Esophagus squamous epithelium (tissue), 5 donors: ENCODE measurements at places on chromosomes 1 and 21.

- DNase-seq: no peak
Observed at GRCh38 chr21:29610779-29611360, 312.1 kb downstream of the BACH1 start.

DNA sequence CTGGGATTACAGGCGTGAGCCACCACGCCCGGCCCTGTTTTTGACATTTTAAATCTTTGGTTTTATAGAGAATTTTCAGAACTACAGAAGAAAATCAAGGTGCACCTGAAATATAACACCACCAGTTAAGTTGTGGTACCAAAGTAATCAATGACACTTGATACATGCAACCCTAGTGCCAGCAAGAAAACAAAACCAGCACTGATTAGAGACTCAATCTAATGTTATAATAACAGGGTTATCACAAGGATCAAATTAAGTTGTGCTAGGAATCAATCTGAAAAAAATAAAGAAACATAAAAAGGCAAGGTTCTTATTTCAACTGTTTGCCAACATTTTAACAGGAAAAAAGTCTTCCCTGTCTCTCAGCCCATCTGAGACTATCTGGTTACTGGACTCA lies 23.8 kb downstream of the TGFBR3 start:
- DNase-seq: no peak

GRCh38 chr1:5455056-5455455 lies 537.2 kb downstream of the NPHP4 start:
- DNase-seq: no peak

GRCh38 chr1:28582248-28582615 lies 9.8 kb upstream of the RAB42 start:
- no peak for DNase-seq

- DNase-seq: no peak
Observed at GRCh38 chr1:1150100-1150499, 23.6 kb upstream of the TTLL10 start.

DNA sequence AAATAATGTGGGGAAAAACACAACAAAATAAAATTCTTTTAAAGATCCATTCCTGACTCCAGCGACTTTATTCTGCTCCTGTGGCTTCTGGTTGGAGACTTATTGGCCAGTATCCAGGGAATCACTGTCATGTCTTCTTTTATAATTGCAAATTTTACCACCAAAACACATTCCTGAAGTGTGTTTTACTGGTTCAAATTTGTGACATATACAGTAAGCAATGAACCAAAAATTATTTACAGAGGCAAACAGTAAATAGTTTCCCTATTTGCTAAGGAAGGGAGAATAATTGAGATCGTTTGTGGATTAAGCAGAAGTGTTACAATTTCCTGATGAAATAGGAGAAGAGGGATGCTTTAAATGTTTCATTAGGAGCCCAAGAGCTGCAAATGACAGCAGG lies 118.7 kb downstream of the ZNF281 start:
- no peak for DNase-seq

GRCh38 chr1:192530254-192530653 lies 45.3 kb upstream of the RGS1 start:
- DNase-seq: no peak

GRCh38 chr1:77829851-77830250 lies 50.4 kb downstream of the MIGA1 start:
- DNase-seq: no peak

DNA sequence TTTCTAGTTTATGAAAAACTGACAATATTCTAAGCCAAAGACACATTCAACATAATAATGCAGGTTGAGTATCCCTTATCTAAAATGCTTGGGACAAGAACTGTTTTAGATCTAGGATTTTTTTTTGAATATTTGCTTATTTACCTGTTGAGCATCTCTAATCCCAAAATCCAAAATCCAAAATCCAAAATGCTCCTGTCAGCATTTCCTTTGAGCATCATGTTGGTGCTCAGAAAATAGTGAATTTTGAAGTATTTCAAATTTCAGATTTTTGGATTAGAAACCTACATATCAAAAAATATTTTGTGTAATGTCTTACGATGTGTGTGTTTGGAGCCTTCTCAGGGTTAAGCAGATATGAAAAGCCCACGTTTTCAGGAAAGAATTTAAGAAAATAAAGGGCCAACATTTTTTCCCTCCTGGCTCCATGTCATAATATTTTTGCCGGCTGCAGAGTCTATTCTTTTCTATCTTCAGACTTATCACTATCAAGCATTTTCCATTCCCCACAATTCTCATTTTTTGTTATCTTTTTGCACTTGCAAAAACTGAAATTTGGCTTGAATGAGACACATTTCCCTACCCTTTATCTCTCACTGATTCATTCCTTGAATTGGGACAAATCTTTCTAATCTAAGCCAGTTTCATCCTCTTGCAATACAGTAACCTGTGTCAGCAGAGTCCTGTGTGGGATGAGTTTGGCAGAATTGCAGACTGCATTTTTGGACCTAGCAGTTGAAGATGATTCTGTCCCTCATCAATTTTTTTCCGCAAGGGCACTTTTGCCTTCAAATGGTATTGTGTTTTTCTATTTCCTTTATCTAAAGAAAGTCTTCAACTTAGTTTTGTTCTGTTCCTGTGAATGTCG lies 233.9 kb downstream of the DISC1 start:
- DNase-seq: no peak

GRCh38 chr1:6099787-6100765 lies 54.4 kb downstream of the KCNAB2 start:
- DNase-seq: no peak

DNA sequence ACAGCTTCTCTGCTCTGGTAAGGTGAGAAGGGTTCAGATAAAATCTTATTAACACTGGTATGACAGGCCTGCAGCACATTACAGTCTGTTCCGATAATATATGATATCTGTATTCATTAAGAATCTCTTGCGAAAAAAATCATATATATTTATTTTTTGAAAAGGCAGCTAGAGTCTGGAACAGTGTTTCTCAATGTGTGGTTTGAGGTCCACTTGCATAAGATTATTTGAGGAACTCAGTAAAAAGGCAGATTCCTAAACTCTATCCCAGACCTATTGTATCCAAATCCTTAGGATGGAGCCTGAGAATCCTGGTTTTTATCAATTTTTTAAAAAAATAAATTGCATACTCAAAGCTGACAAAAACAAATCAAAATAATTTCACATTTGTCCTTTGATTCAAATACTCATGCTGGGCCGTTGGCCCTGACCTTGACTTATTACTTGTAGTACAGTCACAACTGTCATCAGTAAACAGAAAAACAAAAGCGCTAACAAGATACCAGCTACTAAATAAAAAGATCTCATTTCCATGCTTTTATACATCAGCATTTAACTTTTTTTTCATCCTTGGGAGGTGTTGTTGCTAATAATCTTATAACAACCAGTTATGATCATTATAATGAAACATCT lies 60.6 kb downstream of the RGS2 start:
- no peak for DNase-seq

DNA sequence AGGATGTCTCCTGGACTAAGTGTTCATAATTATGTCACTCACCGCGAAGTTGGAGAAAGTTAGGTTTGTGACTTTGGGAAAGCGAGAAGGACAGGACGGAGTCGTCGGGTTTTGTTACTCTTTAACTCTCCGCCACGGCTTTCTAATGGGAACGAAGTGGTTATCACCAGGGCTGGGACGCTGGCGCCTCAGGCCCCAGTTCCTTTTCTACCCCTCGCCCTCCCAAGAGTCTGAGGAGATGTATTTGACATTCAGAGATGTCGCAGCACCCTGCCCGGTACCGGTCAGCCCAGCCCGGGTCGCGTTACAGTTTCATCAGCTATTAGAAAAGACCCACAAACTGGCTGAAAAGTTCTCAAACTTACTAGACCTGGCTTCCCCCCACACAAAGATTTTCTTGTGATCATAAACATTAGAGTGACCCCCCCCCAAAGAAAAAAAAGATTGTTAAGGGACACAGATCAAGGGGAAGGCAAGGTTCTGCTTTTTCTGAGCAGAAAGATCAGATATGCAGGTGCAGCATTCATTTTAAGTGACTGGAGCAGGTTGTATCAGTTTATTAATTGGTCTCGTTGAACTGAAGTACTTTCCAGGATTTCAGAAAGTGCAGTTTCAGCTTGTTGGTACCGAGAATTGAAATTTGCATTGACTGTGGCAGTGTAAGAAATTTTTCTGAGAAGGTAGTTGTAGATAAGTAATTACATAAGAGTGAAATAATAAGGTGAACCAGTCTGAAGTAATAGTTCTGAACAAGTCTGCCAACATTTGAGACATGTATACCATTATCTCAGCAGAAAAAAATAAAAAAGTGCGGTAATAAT lies 859 bp upstream of the ZBTB18 start:
- no peak for DNase-seq

GRCh38 chr1:97308131-97308530 lies 586.5 kb downstream of the PTBP2 start:
- DNase-seq: no peak

DNA sequence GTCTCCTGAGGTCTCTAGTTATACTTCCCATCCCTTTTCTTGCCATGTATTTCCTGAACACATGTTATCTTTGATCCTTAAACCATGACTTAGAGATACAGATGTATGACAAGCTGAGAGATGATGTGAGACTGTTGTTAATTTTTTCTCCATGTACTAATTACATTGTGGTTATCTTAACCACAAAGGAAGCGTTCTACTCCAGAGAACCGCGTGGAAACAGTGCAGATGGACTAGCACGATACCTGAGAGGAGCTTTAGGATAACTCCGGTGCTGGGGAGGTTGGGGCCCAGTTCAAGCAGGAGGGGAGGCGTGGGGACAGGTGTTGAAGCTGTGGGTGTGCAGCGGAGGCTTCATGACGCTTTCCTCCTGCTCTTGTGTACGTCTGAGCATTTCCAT lies 17.5 kb downstream of the PDE9A start:
- no peak for DNase-seq

DNA sequence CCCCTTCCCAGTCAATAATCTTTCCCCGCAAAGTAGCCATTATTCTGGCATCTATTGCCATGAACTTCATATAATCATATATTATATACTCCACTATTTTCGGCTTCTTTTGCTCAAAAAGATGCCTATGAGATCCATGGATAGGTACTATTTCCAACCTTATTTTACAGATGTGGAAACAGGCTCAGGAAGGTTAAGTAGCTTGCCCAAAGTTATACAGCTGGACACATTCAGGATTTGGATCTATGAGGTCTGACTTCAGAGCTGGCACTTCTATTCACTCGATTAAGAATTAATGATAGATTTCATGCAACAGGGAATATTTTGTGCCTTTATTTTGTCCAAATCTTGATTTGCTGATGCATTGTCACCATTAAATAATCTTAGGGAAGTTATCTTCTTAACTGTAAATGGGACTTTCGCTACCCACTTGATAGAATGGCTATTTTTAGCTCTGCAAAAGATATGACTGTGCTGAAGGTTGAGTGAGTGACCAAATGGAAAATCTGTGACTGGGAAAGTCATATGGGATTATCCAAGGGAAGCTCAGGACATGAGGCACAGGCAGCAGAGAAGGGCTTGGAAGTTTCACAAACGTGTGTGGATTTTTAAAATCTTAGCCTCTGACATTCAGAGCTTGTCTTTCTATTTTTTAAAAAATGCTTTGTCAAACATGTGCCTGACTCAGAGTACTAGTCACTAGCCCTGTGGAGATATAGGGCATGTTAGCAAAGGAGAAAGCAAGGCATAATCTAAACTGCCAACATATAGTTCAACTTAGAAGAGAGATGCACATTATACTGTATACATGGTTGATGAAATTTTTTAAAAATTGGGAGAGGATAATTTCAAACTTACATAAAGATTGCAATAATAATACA lies 36.5 kb downstream of the GIPC2 start:
- no peak for DNase-seq

- DNase-seq: no peak
Observed at GRCh38 chr1:85484264-85484663, 19.3 kb upstream of the DDAH1 start.

- DNase-seq: no peak
Observed at GRCh38 chr1:8015809-8016165, 10.3 kb downstream of the ERRFI1 start.

DNA sequence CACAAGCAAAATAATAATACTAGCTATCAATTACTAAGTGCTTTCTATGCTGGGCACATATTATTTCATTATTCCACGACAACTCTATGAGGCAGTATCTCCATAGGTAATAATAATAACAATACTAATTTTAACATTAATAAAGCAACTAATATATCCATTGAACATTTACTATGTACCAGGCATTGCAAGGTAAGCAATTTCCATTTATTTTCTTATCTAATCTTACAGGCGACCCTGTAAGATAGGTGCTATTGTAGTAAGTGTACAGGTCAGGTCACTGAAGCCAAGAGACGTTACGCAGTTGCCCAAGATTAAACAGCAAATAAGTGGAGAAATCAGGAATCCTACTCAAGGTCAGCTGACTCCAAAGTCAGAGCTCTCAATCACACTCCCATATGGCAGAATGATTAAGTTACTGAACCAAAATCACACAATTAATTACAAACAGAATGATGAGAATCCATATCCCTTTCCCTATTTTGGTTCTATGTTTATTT lies 198.4 kb downstream of the SLC45A1 start:
- no peak for DNase-seq

DNA sequence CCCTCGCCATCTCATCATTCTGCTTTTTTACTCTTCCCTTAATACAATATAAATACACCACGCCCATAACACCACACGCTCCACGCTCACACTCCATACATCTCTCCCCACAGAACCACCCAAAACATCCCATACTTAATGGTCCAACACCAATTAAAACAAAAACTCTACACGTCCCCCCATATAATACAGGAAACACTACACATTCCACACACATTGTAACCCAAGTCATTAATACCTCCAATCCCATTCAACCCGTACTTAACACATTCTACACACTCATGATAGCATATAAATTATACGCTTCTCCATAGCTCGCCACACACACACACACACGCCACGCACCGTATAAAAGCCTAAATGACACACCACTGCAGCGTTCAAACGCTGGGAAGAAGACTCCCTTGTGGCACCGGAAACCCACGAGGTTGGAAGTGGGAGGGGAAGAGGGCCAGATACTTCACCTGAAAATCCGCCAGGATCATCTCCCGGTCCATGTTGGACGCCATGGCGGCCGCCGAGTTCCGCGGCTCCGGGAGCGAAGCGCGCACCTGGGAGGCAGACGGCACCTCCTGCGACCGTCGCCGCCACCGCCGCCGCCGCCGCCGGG lies 659 bp downstream of the FAF1 start:
- DNase-seq: no peak

- no peak for DNase-seq
Observed at GRCh38 chr1:246775531-246776385, 51.5 kb downstream of the SCCPDH start.

GRCh38 chr1:181135437-181135731 lies 46.9 kb downstream of the IER5 start:
- DNase-seq: no peak

GRCh38 chr1:200496937-200497336 lies 87.1 kb upstream of the ZNF281 start:
- DNase-seq: no peak

DNA sequence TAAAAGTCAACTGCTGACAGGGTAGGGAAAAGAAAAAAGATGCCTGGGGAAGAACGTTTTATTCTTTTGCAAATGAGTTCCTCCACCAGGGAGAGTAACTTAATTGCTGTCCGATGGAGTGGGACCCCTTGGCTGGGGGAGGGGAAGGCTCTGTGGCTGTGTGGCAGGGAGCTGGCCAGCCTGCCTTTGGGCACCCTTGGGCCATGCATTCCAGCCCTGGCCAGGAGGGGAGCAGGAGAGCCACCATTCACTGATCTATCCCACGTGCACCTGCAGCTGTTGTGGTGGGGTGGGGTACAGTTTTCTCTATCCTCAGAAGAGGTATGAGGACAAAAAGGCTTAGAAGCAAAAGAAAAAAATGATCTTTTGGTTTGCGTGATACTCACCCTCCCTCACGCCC lies 116.9 kb downstream of the KCNK1 start:
- DNase-seq: no peak

- DNase-seq: no peak
Observed at GRCh38 chr21:27300770-27301169, 333.9 kb upstream of the ADAMTS5 start.

- no peak for DNase-seq
Observed at GRCh38 chr1:231527586-231528171, 790 bp upstream of the TSNAX start.
